Activated effector memory CD4-positive, alpha-beta T cell treated with anti-CD3 and anti-CD28 coated beads, Interleukin-2, amount 50 U/mL, for 16 hours (primary cell): ENCODE measurements at places on chromosomes 7 and 10.

- DNase-seq: no peak
Observed at GRCh38 chr10:125291836-125292235, 131.5 kb upstream of the CTBP2 start.

DNA sequence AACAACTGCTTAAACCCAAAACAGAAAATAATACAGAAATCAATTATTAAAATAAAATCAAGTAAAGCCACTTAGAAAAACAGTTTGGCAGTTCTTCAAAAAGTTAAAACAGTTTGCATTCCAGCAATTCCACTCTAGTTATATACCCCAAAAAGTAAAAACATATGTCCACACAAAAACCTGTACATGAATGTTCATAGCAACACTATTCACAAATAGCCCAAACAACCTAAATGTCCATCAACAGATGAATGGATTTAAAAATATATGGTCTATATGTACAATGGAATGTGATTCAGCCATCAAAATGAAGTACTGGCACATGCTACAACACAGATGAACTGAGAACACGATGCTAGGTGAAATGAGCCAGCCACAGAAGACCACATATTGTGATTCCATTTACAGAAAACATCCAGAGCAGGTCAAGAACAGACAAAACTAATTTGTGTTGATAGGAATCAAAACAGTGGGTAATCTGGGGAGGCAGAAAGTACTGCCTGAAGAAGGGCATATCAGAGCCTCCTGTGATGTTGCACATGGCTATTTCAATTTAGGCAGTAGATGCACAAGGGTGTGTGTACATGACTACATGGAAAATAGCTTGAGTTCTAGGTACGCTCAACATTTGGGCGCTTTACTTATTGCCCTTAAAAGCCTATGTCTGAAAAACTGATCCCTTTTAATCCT lies 66.3 kb downstream of the CYTH3 start:
- no peak for DNase-seq

- no peak for DNase-seq
Observed at GRCh38 chr7:81676813-81677212, 93.0 kb downstream of the HGF start.

DNA sequence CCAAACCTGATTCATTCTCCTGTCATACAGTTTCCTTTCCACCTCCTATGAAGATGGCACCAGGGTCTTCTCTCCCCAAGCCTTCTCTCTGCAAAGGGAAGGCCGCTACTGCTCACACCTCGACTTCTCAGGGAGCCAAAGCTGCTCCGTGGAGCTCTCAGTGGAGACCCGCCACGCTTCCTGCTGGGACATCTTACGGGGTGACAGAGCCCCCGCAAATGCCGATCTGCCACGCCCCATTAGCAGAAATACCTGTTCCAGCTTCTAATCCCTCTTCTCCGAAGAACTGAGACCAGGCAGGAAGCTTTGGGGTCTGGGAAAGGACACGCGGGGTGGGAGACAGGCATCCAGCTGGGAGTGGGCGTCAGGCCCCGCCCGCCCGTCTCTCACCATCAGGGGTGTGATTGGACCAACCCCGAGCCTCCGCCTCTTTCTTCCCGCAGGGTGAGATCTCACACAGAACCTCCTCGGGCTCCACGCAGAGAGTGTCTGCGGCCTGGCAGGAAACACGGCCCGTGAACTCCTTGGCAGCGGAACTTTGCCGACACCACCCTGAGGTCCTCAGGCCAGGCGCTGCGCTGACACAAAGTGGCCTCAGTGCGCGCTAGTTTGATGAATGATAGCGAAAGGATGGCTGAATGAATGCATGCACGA lies 12.0 kb upstream of the CALML5 start:
- DNase-seq: no peak

- no peak for DNase-seq
Observed at GRCh38 chr7:39688611-39689480, 65.5 kb downstream of the RALA start.

DNA sequence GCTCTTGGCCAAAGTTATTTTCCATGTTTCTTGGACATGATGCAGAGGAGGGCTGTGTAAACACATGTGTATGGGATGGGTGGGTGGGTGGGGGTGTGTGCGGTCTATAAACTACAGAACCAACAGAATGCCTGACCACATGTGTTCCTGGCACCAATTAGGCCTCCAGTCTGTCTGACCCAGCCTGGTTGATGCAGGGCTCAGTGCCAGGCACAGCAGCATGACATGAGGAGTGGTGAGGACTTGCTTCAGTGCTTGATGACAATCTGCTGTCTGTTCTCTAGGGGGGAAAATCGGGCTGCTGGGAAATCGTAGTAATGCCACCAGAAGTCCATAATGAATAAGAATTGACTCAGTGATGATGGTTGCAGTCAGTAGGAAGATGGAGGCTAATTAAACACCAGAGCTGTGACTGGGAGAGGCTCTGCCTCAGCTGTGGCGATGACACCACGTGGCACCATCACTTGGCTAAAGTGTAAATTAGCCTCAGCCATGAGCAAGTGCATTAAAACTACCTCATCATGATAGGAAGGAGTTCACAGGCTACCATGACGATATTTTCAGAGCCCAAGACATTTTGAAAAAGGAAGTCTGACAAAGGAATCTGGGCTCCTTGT lies 260.1 kb upstream of the PODXL start:
- no peak for DNase-seq

DNA sequence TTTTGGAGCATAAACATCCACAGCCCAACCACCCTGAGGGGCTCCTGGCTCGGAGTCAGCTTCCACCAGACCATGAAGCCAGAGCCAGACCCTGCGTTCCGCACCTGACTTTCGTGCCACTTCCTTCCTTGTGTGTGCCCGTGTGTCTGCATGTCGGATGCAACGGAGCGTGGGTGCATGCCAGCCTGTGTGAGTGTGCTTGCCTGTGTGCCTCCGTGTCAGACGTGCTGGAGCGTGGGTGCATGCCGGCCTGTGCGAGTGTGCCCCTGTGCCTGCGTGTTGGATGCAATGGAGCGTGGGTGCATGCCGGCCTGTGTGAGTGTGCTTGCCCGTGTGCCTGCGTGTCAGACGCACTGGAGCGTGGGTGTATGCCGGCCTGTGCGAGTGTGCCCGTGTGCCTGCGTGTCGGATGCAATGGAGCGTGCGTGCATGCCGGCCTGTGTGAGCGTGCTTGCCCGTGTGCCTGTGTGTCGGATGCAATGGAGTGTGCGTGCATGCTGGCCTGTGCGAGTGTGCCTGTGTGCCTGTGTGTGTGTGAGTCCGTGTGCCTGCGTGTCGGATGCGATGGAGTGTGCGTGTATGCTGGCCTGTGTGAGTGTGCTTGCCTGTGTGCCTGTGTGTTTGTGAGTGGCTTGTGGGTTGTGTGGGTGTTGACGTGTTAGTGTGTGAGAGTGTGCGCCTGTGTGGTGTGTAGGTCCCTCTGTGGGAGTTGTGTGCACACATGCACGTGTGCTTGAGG lies 28.1 kb upstream of the KNDC1 start:
- DNase-seq: peak; percentile 37

DNA sequence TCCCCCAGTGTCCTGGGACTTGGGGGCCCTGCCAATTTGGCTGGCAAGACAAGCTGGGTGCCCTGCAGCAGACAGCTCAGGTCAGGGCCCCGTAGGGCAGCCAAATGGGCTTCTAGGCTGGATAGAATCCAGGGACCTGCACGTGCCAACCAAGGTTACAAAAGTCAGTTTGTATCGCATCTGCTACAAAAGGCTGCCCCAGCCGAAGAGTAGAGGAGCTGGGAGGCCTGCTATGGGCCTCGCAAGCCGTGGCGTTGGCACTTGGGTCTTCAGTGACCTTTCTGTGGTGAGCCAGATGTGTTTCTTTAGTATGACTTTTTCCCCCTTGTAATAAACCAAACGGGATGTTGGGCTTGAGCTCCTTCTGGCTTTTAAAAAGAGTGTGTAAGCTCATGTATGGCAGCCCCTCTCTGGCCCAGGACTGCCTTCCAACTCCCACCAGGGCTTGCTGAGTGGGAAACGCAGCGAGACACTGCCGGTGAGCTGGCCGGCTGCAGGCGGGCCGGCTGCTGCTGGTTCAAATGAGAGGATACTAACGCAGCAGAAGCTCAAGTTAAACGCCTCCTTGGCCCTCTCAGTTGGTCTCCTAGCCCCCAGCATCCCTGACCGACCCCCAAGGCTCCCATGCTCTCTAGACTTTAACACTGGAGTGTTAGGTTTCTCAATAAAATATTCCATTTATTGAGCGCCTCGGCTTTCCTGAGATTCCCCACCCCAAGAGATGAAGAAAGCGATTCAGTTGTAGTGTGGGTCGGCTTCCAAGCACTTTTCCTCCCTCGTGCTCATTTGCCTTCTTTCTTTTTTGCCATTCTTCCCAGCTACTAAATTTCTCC lies 3.1 kb upstream of the HOXA10 start:
- peak; percentile 44 for DNase-seq

DNA sequence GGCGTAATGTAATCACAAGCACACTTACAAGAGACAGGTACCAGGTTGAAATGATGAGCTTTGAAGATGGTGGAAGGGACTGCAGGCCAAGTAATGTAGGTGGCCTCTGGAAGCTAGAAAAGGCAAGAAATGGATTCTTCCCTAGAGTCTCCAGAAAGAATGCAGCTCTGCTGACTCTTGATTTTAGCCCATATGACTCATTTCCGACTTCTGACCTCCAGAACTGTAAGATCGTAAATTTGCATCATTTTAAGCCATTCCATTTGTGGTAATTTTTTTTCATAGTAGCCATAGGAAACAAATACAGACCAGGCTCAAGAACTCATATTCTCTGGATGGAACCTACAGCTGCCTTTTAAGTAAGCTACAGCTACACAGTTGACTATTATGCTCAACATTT lies 315.5 kb downstream of the MAGI2 start:
- no peak for DNase-seq

DNA sequence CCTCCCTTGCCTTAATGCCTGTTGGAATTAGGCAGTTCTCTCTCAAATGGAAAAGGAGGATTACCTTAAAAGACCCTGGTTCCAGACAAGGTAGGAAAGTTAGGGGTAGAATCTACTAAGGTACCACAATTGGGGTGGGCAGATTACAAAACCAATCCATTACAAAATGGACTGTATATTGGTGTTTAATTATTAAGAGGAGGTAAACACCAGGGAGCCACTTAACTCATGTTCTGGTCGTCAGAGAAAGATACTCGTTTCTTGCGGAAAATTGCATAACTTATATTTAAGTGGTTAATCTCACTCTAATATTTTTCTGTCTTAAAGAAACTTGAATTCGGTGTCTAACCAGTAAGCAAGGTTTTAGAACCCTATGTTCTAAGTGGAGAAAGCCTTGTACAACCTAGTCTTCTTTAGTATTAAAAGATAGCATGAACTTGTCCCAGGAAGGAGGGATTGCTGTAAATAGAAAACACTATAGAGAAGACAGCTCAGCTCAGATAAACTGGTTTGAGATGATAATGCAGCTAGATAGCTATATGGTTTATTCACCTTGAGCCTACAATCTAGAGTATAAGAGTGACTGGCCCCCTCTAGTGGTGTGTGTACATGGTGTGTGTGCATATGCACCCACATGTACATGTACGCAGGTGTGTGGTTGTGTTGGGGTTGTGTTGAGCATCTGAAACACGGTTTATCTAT lies 58.0 kb upstream of the STRIP2 start:
- peak; percentile 75 for DNase-seq

GRCh38 chr7:134892963-134893362 lies 93.3 kb upstream of the AGBL3 start:
- no peak for DNase-seq

DNA sequence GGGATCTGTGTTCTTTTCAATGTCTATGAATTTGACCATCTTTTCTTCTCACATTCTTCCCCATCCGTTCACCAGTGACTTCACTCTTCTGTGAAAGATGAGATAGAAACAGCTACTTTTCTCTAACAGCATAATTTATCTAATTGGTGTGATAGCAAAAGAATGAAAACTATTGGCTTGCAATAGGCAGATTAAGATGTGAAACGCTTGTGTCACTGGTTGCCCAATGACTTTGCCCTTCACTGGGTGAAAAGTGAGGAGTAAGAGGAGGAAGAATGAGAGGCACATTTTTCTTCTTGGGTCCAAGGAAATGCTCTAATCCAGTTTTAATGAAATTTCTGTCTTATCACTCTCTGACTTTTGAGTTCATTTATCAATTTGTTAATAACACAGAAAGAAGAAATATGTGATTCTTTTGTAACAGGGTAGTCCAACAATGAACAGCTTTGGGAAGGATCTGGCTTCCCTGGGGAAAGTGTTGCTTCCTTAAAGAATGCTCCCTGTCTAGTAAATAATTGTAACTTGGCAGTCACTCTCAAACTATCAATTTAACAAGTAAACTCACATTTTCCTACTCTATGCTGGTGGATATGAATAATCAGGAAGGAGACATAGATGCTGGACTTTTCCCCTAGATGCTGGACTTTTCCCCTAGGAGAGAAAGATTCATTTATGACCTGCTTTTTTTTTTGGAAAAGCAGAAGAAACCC lies 35.1 kb downstream of the BET1 start:
- no peak for DNase-seq

DNA sequence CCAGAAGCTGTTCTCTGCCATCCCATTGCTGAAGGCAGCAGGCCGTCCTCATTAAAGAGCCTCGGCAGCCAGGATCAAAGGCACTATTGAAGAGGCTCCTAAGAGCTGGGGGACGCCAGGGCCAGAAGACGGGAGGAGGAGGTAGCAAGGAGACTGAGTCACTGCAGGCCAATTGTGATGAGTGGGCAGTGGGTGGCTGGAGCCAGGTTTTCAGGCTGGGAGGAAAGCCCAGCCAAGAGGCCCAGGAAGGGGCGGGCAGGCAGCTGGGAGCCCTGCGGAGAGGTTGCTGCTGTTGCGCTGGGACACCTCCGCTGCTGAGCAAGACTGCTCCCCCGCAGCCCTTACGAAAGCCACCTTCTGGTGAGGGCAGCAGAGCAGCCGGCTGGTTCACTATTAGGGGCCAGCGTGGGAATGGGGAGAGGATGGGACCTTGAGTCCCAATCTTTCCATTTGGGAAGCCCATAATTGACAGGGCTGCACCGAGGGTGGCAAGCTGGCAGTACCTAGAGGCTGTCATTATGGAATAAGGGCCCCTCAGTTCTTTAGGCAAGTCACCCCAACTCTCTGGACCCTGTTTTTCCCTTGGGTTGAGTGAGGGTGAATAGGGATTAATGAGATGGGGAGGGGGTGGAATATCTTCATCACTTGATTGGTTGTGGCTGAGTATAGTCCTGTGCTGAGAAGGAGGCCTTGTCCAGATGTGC lies 48.4 kb downstream of the UNC5B start:
- DNase-seq: no peak

DNA sequence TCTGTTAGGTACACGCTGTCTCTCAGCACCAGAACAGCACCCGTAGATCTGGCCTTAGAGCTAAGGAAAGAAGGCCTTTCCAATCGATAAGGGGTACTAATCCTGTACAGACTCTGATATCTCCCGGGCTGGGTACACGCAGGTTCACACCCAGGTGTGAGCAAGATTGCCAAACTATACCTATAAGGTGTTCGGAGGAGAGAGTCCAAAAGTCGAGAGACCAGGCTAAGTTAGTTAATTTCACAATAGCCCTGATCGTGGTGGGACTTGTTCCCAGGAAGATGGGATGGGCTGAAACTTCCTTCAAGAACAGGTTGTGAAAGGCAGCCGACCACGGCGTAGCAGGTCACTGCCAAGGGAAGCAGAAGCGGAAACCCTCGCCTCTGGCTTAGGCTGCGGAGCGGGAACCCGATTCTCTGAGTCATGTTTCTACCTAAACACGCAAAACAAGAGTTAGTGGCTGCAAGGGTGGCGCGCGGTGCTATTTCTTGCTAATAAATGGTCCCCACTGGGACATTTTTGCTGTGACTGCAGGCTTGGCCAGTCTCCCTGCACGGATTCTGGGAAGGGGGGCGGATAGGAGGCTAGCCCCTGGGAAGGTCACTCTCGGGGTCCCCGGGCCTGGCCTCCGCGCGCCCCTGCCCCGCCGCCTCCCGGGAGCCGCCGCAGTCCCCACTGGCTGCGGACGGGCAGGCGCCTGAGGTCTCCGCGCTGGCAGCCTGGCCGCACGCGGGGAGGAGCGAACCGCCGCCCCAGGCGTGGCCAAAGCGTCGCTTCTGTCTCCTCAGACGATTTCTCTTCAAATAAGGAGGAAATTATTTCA lies 75.4 kb upstream of the PDSS1 start:
- DNase-seq: no peak
